ENCODE measurements at places on chromosomes 4 and X.
A peak's percentile ranks its signal among the peaks of the same experiment; 100 is the strongest.

DNA sequence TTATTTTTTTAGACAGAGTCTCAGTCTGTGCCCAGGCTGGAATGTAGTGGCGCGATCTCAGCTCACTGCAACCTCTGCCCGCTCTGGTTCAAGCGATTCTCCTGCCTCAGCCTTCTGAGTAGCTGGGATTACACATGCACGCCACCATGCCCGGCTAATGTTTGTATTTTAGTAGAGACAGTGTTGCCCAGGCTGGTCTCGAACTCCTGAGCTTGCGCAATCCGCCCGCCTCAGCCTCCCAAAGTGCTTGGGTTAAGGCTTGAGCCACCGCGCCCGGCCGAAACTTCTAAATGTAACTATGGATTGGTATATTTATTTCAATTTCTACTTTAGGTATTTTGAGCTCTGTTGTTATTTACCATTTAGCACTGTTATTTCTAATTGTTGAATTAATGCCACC is 79.4 kb downstream of the FAM193A start:
- DNase-seq: no peak

GRCh38 chr4:184895012-184895695 is 69.4 kb upstream of the ACSL1 start:
- DNase-seq: no peak

- DNase-seq: no peak
Measured at GRCh38 chr4:74590476-74590875, 145.5 kb downstream of the AREG start.

GRCh38 chrX:86021652-86022289 is 25.6 kb downstream of the CHM start:
- DNase-seq: no peak

DNA sequence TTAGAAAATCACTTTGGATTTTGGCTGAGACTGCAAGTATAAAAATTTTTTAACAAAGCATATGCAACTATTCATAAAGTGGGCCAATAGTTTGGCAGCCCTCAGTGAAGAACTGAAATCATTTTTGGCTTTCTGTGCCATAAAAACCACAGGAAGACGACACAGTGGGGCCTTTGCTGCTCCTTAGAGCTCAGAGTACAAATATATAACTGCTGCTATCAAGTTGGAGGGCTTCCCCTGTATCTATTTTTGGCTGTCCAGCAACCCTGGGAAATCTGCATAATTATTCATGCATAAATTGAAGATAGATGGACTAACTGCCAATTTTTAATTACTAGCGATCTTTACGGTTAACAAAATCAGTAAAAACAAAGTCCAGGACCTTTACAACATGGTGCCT is 51.5 kb upstream of the FTHL17 start:
- no peak for DNase-seq

- no peak for DNase-seq
Measured at GRCh38 chrX:120775959-120776358, 99.7 kb downstream of the CT47B1 start.

DNA sequence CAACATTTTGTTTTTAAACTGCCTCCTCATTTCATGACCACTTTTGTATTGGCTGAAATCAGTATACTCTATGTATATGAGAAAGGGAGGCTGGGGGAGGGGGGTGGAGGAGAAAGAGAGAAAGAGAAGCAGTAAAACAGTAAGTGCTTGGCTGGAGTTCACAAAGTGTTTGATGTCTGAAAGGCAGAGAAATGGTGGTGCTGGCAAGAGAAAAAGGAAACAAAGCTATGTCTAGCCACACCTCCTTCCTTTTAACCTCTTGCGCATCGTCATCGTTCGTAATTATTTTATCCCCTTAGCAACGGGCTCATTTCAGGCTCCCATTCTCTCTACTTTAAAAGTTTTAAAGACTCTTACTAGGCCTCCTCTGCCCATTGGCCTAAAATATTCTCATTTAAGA is 25.6 kb downstream of the RPA4 start:
- DNase-seq: peak; percentile 7

- no peak for DNase-seq
Measured at GRCh38 chrX:64190136-64190740, 15.3 kb downstream of the AMER1 start.

GRCh38 chr4:83631066-83631465 is 95.2 kb downstream of the GPAT3 start:
- peak; percentile 66 for DNase-seq

- no peak for DNase-seq
Measured at GRCh38 chrX:1124531-1124930, 87.9 kb downstream of the CRLF2 start.

DNA sequence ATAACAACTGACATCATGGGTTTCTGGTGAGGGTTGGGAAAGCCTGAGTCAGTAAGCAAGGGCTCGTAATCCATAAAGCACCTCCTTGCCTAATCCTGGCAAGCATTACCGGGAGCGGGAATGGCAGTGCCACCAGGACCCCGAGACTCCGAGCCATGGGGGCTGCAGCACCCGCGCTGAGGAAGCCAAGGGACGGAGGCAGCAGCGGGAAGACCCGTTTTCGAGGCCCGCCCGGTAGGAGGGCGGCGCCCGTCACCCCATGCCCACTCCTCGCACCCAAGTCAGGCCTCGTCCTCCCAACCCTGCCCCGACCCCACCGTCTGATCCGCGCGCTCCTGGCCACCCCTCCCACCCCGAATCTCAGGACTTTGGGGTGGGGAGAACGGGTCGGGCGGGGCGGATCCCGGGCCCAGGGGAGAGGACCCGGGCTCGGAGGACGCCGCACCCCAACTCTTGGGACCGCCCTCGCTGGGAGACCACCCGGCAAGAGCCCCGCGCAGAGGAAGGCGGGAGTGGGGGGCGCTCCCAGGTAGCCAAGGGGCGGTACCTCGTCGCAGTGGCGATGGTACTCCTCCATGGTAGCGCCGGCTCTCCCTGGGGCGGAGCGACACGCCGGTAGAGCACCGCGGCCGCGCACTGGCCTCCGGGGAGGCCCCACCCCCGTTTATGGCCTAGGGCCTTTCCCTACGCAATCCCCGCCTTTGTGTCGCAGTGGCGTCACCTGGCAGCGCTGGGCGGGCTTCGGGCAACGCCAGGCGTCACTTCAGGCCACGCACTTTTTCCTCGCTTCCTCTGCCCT is at the start of gene DYNLT3:
Gene DYNLT3 (minus strand): TSS at position 638 of the 799 bp plus-strand sequence. CDS start 61 bp downstream, at position 577.
- DNase-seq: peak; percentile 74

DNA sequence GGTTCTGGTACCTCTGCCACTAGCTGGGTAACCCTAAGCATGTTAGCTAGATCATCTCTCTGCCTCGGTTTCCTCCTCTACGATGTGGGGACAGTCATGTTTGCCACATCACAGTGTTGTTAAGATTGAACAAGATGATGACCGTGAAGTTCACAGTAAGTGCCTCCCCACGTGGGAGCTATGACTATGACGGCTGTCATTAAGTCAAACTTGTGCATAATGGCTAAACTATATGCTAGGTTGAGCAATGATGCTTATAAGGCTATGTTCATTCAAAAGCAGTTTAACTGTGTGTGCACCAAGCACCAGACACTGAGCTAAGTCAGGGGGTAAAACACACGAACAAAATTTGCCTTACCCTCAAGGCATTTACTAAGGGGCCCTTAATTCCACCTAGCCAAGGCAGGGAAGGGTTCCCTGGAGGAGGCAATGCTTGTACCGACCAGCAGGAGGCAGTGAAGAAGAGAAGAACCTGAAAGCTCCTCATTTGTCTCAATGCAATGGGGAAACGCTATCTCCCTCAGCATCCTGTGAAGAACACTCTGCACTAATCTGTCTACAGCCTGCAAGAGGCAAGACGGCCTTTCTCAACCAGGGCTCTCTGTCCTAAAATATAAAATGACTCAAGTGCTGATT is 52.9 kb downstream of the MAP7D2 start:
- DNase-seq: peak; percentile 30

DNA sequence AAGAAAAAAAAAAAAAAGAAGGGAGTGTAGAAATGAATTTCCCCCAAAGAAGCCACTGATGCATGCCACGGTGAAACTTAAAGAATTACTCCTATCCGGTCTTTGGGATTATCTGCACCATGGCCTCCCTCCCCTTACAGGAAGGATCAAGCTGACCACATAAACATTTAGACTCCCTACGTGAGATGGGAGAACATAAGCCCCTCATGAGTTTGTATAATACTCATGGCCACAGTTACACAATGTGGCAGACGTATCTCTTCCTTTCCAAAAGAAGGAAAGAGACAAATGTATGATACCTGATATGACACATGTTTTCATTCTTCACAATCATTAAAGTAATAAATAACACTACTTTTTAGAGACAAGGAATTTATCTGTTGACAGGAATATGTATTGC is 3.3 kb upstream of the PTTG2 start:
- DNase-seq: no peak

- DNase-seq: no peak
Measured at GRCh38 chr4:185357211-185357610, 38.5 kb downstream of the LRP2BP start.

GRCh38 chrX:9677098-9677739 is 88.4 kb downstream of the GPR143 start:
- peak; percentile 39 for DNase-seq

- no peak for DNase-seq
Measured at GRCh38 chr4:138611017-138611416, 368.9 kb upstream of the SLC7A11 start.

DNA sequence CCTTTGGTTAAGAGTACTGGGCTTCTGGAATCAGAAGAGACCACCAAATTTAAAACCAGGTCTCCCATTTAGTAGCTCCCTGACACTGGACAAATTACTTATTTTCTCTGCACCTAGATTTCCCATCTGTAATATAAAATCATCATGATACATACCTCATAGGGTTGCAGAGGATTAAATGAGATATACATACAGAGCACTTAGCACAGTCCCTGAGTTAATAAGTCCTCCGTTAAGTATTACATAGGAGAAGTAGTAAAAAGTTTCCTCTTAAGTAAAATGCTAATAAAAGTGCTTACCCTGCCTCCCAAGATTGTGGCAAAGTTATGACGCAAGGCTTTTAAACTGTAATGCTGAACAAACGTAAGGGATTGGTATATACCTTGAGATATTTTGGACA is 539 bp upstream of the CHIC1 start:
- peak; percentile 12 for DNase-seq

- no peak for DNase-seq
Measured at GRCh38 chrX:42515939-42516338, 262.0 kb downstream of the PPP1R2C start.

DNA sequence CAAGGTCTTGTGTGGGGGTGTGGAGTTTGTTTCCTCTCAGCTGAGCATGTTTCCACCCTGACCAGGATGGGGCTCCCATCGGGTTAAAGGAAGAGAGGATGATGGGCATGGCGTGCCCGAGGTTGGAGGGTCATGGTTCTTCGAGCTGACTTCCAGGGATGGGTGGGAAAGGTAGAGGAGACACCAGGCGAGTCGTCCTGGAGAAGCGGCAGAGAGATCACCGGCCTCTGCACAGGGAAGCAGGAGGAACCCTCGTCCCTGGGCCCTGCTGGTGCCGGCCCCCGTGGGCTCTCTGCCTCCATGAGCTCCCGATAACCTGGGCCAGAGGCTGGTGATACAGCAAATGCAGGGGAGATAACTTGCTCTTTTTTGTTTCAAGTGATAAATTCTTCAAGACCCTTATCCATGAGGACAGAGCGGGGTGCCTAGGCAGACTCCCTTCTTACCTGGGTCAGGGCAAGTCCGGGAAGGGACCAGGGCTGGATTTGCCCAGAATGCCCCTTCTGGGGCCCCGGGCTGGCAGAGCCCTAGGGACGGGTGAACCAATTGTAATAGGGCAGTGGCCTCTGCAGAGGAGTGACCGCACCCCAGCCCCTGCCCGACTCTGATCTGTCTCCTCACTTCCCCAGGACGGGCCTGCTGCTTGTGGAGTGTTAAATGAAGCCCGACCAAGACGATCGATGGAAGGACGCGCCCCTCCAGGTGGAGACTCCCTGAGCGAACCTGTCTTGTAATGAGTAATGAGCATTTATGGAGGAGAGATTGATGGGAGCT is 63.0 kb downstream of the CPZ start:
- no peak for DNase-seq

DNA sequence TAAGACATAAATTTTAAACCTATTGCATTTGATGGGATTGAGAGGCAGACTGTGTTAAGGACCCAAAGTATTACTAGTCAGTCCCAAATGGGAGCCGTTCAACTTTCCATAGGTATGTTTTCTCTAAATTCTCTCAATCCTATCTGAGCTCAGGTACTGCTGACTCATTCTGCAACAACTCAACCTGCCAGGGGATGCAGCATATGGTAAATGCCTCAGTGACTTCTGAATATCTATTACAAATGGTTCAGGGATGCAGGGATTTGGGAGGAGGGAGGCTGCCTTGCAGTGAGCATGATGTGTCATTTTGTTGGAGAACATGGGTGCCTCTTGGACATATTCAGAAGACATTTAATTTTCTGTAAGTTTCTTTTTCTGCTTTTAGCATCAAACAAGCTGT is 97.3 kb downstream of the HDAC8 start:
- DNase-seq: no peak

All from cardiac fibroblast (primary cell).